ENCODE measurements at places on chromosomes 6 and 20.

- DNase-seq: no peak
Measured at GRCh38 chr6:151442371-151442770, 9.6 kb downstream of the RMND1 start.

GRCh38 chr20:50993876-50994275, 29.0 kb downstream of the KCNG1 start:
- DNase-seq: peak; percentile 31

DNA sequence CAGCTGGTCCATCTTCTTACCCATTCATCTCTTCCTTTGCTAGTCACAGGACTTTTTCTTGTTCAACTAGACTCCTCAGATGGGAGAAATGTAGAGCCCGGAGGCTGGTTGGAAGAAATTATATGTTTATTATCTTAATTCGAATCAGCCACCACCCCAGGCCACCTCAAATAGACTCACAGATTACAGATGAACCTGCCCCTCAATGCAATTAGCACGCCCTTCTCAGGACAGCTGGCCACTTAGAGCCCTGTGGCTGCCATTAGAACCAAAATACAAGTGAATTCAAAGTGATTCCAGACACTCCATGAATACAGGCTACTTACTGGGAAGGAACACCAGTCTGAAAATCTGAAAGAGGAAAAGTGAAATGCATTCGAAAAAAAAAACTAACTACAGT, 176.4 kb downstream of the MAFB start:
- no peak for DNase-seq

DNA sequence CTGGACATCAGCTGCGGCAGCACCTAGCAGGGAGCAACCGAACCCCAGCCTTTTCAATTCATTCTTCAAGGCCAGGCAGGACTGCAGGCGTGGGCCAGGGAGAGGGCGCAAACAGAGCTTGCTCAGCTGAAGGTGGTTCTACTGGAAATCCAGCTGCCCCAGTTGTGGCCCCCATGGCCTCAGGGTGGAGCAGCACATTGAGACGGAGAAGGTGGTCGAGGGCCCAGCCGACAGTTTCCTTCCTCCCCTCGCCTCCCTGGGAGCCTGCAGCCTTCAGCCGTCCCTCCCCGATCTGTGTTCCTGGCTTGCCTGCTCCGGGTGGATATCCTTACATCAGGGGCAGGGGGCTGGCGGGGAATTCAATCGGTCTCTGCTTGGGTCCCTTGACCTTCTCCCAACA, 217.8 kb downstream of the ANKRD60 start:
- DNase-seq: no peak

- DNase-seq: no peak
Measured at GRCh38 chr6:75611011-75611701, 9.5 kb downstream of the SENP6 start.

DNA sequence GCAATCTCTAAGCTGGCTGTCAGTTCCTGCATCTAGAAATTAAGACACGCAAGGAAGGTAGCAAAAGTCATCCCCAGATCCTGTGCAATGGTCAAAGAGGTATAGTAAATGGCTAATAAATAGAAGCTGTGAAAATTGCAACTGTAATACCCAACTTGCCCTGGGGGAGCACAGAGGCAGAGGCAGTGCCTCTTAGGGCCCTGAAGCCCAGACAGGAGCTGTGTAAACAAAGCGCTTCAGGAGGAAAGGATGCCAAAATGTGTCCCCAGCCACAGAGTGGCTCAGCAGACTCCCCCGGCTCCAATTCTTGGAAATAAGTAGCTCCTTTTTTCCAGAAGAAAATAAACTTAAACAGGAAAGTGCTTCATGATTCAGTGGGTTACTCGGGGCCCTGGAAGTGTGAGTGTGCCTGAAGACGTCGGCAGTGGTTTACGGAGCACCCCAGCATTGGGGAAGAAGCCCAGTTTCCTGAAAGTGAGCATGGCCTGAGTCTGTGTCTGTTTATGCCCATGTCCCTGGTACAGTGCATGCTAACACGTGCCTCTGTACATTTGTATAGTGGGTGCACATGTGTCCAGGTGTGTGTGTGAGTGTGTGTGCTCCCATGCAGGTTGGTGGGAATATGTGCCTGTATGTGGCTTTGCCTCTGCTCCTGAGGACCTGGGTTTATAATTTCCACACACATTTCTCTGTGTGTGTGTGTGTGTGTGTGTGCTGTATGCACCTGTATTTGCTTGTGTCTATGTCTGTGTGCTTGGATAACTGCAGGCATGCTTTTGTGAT, 246.7 kb downstream of the MAFB start:
- DNase-seq: no peak

DNA sequence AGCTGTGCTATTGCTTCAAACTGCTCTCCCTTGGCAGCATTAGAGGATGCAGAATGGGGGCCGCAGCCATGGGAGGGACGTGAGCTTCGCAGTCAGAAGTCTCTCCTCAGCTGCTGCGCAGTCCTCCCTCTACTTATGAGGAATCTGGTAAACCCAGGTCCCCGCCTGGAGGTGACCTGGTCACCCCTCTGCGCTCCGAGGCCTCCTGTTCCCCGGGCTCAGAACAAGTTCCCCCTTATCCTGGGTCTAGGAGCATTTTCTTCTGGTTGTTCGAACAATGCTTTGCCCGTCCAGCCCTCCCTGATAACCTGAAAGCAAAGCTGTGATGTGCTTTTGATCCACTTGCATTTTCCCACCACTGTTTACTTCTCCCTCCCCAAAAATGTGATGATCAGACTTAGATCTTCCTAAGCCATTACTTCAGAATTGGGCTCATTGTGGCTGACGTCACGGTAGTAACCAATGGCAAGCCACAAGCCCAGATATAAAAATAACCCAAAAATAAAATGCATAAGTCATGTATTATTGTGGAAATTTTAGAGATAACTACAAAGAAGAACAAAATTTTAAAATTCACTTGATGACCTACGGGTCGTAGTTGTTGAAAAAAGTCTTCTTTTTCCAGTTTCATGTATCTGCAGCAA, 80.7 kb downstream of the SERAC1 start:
- no peak for DNase-seq

GRCh38 chr6:101379926-101380325, 13.6 kb upstream of the GRIK2 start:
- DNase-seq: no peak

DNA sequence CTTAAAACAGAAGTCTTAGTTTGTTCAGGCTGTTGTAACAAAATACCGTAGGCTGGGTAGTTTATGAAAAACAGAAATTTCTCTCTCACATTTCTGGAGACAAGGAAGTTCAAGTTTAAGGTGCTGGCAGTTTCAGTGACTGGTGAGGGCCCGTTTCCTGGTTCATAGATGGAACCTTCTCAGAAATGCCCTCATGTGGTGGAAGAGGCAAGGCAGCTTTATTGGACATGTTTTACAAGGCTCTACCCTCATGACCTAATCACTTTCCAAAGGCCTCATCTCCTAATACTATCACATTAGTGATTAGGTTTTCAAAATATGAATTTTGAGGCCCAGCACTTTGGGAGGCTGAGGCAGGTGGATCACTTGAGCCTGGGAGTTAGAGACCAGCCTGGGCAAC, 2.4 kb downstream of the HEBP2 start:
- no peak for DNase-seq

GRCh38 chr6:127517693-127518092, 1.4 kb downstream of the MTCL3 start:
- DNase-seq: no peak

GRCh38 chr6:3746119-3746691, 5.3 kb downstream of the PXDC1 start:
- no peak for DNase-seq

Measured in cerebellum (tissue), 4 donors.